ENCODE measurements at places on chromosomes 12 and 14.

DNA sequence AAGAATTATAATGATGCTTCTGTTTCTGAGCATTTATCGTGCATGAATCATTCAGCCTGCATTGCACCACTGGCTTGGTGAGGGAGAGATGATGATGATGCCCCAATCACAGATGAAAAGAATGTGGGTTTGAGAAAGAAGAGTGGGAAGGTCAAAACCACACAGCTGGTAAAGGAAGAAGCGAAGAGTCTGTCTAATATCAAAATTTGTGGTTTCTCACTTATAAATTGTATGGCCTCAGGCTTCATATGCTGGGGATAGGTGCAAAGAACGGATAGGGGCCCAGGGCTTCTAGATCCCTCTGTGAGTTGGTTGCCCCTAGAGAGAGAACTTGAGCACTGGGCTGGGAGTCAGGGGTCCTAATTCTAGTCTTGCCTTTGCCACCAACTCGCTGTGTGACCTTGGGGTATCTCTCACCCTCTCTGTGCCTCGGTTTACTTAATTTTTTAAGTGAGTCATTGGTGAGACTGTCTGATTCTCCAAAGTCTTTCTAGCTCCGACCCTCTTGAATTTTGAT lies 2.2 kb downstream of the OASL start:
- DNase-seq: no peak

DNA sequence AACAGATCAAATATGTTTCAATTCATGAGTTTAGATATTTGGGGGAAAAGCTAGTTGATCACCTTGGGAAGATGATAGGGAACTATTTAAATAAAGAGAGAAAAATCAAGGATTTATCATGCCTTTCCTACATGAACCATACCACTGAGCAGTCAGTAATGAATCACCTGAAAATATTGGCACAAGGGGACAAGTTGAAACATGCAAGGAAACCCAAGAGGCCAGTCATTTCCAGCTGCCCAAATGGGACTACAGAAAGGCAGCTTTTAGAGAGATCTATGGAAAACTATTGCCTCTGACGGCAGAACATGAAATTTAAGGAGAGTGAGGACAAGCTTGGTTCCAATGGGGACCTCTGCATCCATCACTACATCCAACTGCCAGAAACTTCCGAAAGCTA lies 14.1 kb upstream of the ETV6 start:
- DNase-seq: no peak

GRCh38 chr12:104314242-104314614 lies 10.7 kb downstream of the EID3 start:
- DNase-seq: no peak

GRCh38 chr12:101902641-101903040 lies 25.3 kb downstream of the DRAM1 start:
- DNase-seq: no peak

- DNase-seq: no peak
Observed at GRCh38 chr12:62700091-62700880, 233.7 kb downstream of the MON2 start.

- no peak for DNase-seq
Observed at GRCh38 chr14:72962829-72963312, 36.6 kb downstream of the DCAF4 start.

GRCh38 chr14:54219261-54220070 lies 177.3 kb upstream of the CDKN3 start:
- DNase-seq: no peak

DNA sequence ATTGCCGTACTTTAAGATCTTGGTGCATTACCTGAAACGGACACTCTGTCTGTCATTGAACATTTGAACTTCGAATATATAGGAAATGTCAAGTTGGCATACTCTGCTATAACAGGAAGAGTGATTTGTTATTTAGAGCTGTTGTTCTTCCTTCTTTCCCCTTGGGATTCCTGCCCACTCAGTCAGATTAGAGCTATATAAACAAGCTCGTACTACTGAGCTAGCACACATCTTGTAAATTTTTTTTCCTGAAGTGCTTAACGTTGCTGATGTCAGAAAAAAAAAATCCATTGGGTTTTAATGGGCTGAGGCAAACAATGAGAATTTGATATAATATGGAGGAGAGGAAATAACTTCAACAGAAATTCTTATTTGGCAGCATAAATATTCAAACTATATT lies 26.8 kb downstream of the RGS6 start:
- no peak for DNase-seq

DNA sequence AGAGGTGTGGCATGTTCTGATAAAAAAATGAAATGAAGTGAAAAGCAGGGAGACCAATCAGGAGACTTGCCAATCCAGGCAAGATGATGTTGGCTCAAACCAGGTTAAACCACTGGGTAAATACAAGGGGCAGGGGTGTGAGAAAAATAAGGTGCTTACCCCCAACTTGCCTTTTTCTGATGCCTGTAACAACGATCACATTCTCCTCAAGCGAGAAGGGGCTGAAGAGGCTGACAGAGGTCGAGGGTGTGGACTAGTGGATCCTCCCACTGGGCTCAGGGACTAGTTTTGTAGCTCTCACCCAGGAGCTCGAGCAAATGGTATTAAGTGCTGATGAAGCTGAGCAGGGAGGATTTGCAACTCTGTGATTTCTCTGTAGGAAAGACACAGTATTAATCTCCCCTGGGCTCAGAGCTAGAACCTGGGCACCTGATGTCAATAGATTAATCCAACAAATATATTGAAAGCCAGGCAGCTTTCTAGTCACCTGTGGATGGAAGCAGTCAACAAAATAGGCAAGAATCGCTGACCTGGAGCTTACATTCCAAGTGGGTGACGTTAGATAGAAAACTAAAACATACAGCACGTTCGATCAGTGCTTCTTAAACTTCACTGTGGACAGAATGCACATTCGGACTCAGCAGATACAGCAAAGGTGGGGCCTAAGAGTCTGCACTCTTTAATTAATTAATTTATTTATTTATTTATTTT lies 15.2 kb upstream of the EAPP start:
- no peak for DNase-seq

DNA sequence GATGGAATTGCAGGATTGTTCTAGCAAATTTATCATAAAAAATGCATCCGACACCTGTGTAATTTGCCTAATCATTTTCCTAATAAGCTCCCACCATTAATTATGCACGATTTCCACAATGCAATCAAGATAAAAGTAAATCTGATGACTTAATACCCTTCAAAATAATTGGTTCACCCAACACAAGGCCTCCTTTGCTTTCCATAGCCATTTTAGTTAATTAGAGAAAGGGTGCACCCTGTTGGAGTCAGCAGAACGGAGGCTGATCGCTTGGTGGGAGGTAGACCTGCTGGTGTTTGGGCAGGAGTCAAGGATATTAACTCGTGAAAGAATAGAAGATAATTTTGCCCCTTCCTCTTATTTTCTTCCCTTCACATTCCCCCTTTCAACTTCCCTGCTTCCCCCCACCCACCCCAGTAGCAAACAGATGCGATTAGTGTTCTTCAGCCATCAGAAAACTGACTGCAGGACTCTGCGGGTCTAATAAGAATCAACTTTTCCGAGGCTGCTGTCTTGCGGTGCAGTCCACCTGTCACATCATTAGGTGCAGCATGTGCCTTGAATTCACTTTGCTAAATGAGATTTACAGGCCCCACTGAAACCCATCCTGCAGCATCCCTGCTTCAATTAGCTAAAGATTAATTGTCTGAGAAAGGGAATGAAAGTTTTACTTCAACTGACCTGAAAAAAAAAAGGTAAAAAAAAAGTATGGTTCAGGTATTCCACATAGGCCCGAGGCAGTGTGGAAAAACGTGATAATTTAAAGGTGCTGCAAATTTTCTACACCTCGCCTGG lies 553.7 kb upstream of the LMO3 start:
- no peak for DNase-seq

DNA sequence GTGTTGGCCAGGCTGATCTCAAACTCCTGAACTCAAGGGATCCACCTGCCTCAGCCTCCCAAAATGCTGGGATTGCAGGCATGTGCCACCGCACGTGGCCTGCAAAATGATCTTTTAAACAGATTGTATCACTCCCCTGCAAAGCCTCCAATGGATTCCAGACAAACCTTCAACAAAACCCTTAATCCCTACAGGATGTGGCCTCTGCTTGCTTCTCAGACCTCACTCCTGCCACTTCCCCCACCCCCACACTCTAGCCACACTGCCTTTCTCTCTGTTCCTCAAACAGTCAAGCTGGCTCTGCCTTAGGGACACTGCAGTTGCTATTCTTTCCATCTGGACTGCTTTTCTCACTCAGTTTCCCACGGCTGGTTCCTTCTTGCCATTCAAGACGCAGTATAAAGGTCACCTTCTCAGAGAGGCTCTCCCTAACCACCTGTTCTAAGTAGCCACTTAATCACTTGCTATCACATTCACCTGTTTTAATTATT lies 47.3 kb upstream of the TMED10 start:
- DNase-seq: no peak

GRCh38 chr12:64042911-64043310 lies 179.2 kb downstream of the KICS2 start:
- no peak for DNase-seq

- DNase-seq: no peak
Observed at GRCh38 chr14:64790478-64790877, 86.3 kb downstream of the PLEKHG3 start.

DNA sequence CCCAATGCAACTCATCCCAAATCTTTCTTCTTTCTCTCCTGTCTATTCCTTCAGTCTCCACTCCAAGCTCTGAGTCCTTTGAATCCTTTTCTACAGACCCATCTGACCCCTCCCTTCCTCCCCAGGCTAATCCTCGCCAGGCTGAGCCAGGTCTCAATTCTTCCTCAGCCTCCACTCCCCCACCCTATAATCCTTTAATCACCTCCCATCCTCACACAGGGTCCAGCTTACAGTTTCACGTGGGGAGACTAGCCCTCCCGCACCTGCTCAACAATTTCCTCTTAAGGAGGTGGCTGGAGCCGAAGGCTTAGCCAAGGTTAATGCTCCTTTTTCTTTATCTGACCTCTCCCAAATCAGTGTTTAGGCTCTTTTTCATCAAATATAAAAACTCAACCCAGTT lies 63.8 kb downstream of the MOK start:
- DNase-seq: no peak

- no peak for DNase-seq
Observed at GRCh38 chr12:69119770-69120169, 119.6 kb upstream of the CPSF6 start.

- no peak for DNase-seq
Observed at GRCh38 chr12:1796515-1797010, 23.8 kb upstream of the LRTM2 start.

DNA sequence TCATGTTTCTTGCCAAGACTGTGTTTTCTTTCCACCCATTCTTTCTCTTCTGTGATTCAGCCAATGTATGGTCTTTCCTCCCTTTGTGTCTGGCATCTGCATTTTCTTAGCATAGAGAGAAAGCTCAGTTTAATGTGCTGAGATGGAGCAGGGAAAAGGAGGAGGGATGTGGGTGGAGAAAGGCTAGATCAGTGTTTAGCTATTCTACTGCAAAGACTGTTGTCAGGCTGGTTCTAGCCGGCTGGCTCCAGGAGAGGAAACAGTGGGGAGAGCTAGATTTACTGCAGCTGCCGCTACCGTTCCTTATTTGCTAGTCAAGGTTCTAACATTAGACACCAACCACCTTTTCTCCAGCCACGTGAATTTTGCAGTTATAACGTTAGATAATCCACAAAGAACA lies 5.2 kb upstream of the RIMKLB start:
- no peak for DNase-seq

- DNase-seq: no peak
Observed at GRCh38 chr12:4240161-4240783, 33.3 kb upstream of the CCND2 start.

GRCh38 chr12:21523148-21523547 lies 2.9 kb upstream of the SPX start:
- DNase-seq: no peak

DNA sequence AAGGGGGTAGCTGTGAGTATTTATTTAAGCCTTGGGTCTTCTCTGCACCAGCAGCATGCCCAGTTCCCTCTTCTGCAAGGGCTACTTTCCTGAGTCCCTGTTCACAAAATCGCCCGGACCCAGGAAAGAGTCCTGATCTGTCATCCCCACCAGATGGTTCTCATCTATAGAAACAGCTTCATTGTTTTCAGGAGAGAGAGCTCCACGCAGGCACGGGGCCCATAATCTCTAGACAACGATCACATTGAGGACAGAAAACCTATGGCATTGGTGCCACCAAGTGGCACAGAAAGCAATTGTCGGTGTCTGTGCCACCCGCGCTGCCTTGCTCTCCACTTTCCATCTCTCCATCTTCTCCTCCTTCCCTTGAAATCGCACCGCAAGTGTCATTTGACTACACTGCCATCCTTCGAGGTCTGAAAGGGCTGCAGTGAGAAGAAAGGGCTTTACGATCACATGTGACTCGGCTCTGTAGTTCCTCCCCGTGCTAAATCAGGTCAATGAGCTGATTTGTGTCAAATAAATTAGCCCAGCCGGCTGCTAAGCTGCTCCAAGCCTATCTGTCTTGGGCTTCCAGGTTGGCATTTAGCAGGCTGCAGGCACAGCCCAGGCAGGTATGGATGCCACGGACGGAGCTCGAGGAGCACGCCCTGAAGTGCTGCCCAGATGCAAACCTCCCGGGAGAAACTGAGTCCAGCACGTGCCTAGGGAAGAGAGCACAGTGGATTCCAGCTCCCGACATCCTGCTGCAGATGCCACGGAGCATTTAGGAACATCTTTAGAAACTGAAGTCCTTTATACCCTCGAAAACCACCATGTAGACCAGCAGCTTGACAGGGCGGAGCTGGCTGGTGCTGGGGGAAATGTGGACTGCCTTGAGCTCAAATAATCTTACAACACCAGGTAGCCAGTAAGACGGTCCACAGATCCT lies 28.8 kb downstream of the SPRING1 start:
- no peak for DNase-seq

GRCh38 chr12:19588951-19589350 lies 149.7 kb downstream of the AEBP2 start:
- no peak for DNase-seq

GRCh38 chr12:48958049-48958388 lies 732 bp upstream of the ARF3 start:
- DNase-seq: no peak

GRCh38 chr12:60148831-60149230 lies 553.0 kb downstream of the SLC16A7 start:
- no peak for DNase-seq

DNA sequence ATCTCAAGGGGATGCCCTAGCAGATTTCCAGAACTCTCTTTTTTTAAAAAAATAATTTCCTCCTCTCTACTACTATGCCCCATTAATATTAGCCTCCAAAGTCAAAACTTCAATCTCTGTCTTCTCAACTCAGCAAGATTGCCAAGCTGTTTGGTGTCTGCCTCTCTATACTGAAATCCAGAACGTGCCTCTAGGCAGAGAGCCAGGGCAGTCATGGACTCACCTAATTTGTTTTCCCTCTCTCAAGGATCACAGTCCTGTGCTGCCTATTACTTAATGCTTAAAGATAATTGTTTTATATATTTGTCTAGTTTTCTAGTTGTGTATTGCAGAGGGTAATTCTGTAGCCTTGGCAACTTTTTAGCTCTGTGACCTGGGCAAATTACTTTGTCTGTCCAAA lies 74.7 kb downstream of the E2F7 start:
- DNase-seq: no peak

Measured in cortex of kidney (tissue), 1 donor.